ENCODE measurements at places on chromosomes 2 and 18. TPM values are rescaled to one million over a fixed set of nuclear protein-coding genes. Genes with fewer than 3 reads are reported as not detected.

Gene OR6B2
- not detected for polyA plus RNA-seq

GRCh38 chr2:199911052-199911876 lies at the start of gene C2orf69:
Gene C2orf69 (plus strand): TSS chr2:199911293. CDS start chr2:199911439, 146 bp downstream.
- no peaks in the 10 kb centered on the region for H3K27me3 ChIP-seq
- H3K4me3 ChIP-seq, result peak within 1 kb of the TSS; percentile 92
- DNase-seq, result peak; percentile 96
- H3K36me3 ChIP-seq, result no peaks in the 10 kb centered on the region
- H3K27ac ChIP-seq, result peak within 1 kb of the TSS; percentile 94

- no peak for DNase-seq
- H3K4me3 ChIP-seq, result no peak overlapping the region
- no peak overlapping the region for H3K27ac ChIP-seq
- peaks cover 2% of the 10 kb centered on the region for H3K4me1 ChIP-seq
Measured at GRCh38 chr2:28748941-28749340, 2.7 kb upstream of the PPP1CB start.

- H3K27me3 ChIP-seq, result no peaks in the 10 kb centered on the region
- peaks cover 1% of the 10 kb centered on the region for H3K4me1 ChIP-seq
- H3K27ac ChIP-seq, result no peak overlapping the region
- DNase-seq, result no peak
Measured at GRCh38 chr2:1790473-1790872, 46.2 kb upstream of the PXDN start.

Gene CFC1
- 0.07 TPM for polyA plus RNA-seq

DNA sequence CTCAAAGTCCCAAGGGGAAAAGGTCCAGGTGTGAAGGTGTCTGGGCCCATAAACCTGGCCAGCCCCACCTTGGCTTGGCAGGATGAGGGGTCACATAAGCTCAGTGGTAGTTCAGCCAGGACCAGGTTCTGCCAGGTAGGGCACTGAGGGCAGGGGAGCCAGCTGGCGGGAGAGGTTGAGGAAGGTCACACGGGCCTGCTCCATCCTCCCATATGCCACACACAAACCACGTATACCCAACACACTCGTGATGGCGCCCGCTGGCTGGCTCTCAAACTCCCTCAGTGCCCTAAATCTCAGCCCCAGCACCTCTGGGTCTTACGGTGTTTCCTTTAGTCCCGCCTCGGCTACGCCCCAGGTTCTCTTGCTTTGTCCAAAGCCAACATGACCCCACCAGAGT lies 160.5 kb downstream of the ZFP36L2 start:
- H3K27ac ChIP-seq, result no peak overlapping the region
- no peak overlapping the region for H3K4me3 ChIP-seq
- no peak for DNase-seq
- no peaks in the 10 kb centered on the region for H3K27me3 ChIP-seq
- H3K4me1 ChIP-seq, result no peaks in the 10 kb centered on the region

- no peaks in the 10 kb centered on the region for H3K27me3 ChIP-seq
- H3K4me1 ChIP-seq, result no peaks in the 10 kb centered on the region
- no peaks in the 10 kb centered on the region for H3K36me3 ChIP-seq
- DNase-seq, result no peak
- H3K4me3 ChIP-seq, result no peak overlapping the region
- H3K27ac ChIP-seq, result no peak overlapping the region
Measured at GRCh38 chr18:79884294-79884962, 67.0 kb downstream of the SLC66A2 start.

DNA sequence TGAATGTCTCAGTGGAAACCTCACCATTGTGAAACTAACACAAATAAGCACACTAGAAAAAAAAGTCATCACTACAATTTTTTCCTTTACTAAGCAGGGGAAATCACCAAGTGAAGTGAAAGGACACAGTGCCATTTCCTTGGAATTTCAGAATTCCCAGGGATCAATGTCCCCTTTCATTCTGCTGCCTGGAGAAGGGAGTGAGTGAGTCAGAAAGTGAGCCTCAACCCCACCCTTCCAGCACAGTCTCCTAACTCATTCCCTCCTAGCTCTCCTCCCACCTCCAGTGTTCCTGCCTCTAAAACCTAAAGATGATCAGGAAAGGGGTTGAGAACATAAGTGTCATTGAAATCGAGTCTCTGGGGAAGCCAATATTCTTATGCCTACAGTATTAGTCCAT lies 608.5 kb downstream of the RNF144A start:
- H3K4me3 ChIP-seq, result no peak overlapping the region
- H3K27ac ChIP-seq, result no peak overlapping the region
- H3K4me1 ChIP-seq, result no peaks in the 10 kb centered on the region
- no peak for DNase-seq
- no peaks in the 10 kb centered on the region for H3K27me3 ChIP-seq

DNA sequence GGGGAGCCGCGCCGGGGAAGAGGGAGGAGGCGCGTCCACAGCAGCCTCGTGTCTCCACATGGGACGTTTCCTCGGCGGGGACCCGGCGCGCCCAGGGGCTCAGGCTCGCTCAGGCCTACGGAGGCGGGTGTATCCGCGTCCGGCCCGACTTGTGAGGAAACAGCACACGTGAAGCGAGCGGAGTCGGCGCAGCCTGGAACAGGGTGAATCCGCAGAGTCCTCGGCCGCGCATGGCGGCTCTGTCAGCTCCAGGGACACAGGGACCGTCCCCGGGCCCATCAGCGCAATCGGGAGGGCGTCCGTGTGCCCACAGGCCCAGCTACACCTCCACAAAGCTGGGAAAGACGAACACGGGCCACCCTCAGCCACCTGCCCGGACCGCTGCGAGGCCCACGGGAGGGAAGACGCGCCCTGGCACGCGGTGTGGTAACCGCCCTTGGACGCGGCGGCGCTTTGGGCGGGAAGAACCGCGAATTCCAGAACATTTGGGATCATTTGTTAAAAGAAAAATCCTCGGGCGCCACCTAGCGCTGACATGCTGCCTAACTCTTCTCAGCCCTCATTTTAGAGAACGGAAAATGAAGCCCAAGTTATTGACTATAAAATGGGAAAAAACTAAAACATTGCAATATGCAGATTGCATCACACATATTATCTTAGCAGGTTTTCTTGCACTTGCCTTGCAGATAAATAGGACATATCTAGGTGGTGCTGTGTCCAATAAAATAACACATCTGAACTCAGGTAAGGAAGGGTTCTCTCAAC lies 40.4 kb downstream of the TMEM18 start:
- H3K27ac ChIP-seq, result no peak overlapping the region
- H3K36me3 ChIP-seq, result no peaks in the 10 kb centered on the region
- H3K4me1 ChIP-seq, result peaks cover 2% of the 10 kb centered on the region
- H3K4me3 ChIP-seq, result no peak overlapping the region

GRCh38 chr2:218721934-218722333 lies 11.3 kb downstream of the TTLL4 start:
- H3K4me3 ChIP-seq, result no peak overlapping the region
- no peak overlapping the region for H3K27ac ChIP-seq
- H3K4me1 ChIP-seq, result no peaks in the 10 kb centered on the region
- no peak for DNase-seq
- H3K36me3 ChIP-seq, result no peaks in the 10 kb centered on the region
- H3K27me3 ChIP-seq, result no peaks in the 10 kb centered on the region

DNA sequence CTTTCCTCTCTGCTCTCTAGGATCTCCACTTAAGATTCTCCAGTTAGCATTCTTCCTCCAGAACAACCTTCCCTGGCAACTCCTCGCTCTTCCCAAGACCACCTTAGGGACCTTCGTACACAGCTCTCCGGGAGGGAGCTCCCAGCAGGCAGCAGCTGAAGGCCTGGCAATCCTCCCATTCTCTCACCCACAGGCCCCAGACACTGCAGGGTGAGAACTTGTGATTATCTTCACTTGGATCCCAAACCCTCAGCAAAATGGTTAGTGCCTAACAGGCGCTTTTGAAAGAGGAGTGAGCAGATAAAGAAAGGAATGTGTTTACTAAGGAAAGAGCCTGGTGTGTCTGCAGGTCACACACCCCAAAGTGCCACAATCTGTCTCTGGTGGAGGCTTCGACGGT lies 83.8 kb upstream of the SNTG2 start:
- DNase-seq, result no peak
- no peak overlapping the region for H3K4me3 ChIP-seq
- no peaks in the 10 kb centered on the region for H3K27me3 ChIP-seq
